Naive thymus-derived CD4-positive, alpha-beta T cell (primary cell): ENCODE measurements at places on chromosomes 12 and 14.

DNA sequence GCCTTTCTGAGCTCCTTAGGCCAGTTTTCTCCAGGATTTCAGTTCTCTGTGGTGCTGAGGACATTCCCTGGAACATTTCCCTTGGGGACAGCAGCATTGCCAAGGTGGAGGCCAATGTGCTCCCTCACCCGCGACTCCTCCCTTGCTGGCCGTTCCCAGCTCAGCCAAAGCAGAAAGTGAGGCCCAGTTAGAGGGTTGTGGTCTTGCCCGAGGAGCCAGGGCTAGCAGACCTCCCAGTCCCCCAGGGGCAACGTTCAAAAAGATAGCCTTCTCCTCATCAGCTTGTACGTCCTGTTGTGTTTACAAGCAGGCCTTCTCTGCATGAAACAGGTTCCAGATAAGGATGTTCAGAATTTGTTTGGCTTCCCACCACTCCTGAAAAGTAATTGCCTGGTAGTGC is 78.4 kb downstream of the SSPN start:
- H3K36me3 ChIP-seq: no peaks in the 10 kb centered on the region
- no peak for DNase-seq
- H3K27ac ChIP-seq: no peak overlapping the region
- H3K4me3 ChIP-seq: no peak overlapping the region
- H3K4me1 ChIP-seq: no peaks in the 10 kb centered on the region
- no peaks in the 10 kb centered on the region for H3K27me3 ChIP-seq

DNA sequence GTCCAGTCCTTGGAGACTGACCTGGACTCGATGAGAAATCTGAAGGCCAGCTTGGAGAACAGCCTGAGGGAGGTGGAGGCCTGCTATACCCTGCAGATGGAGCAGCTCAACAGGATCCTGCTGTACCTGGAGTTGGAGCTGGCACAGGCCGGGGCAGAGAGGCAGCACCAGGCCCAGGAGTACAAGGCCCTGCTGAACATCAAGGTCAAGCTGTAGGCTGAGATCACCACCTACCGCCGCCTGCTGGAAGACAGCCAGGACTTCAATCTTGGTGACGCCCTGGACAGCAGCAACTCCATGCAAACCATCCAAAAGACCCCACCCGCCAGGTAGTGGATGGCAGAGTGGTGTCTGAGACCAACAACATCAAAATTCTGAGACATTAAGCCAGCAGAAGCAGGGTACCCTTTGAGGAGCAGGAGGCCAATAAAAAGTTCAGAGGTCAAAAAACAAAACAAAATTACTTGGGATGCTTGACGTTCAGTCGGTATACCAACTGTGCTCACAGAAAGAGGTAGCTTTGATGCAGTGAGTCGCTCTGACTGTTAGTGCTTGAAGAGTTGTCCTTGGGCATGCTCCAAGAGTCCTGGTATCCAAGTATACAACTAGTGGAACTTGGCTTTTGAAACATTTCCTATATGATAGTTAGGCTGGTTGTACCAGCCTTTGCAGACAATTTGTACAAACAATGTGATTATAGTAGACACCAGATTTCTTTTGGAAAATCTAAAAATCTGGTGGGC is 4.8 kb downstream of the MED6 start:
- H3K36me3 ChIP-seq: peaks cover 32% of the 10 kb centered on the region
- H3K27me3 ChIP-seq: no peaks in the 10 kb centered on the region
- H3K27ac ChIP-seq: no peak overlapping the region
- H3K4me1 ChIP-seq: peaks cover 14% of the 10 kb centered on the region

DNA sequence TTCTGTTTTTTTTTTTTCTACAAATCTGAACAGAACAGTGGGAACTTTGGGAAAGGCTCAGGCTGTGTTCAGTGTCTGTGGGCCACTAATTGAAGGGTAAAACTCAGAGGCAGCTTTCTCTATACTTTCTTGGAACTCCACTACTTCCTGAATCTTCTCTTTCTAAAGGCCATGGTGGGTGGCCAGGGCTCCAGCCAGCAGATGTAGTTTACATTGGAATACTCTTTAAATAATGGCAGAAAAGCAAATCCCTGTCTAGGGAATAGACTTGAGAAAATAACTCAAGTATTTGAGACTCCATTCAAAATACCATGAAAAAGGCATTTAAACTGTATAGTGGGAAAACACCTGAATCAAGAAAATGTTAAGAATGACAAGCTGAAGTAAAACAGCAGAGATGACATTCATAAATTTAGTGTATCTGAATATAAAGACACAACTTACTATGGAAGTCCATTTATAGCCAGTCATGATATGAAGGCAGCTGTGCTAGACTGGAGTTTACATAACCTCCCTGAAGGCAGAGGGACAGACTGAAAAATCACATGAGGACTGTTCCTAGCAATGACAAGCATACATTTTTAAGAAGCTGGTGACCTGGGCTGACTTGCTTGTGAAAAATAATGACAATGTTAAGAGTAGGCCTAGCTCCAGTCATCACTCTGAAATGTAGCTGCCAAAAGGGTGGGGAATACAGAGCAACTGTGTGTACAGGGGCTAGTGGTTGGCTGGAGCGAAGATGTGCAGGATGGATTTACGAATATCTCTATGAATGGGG is 168.6 kb downstream of the STXBP6 start:
- H3K4me1 ChIP-seq: no peaks in the 10 kb centered on the region
- DNase-seq: no peak
- H3K27me3 ChIP-seq: no peaks in the 10 kb centered on the region
- H3K27ac ChIP-seq: no peak overlapping the region
- no peaks in the 10 kb centered on the region for H3K36me3 ChIP-seq
- H3K4me3 ChIP-seq: no peak overlapping the region

- H3K36me3 ChIP-seq: no peaks in the 10 kb centered on the region
- DNase-seq: no peak
- no peak overlapping the region for H3K4me3 ChIP-seq
- H3K4me1 ChIP-seq: no peaks in the 10 kb centered on the region
- no peak overlapping the region for H3K27ac ChIP-seq
- no peaks in the 10 kb centered on the region for H3K27me3 ChIP-seq
Measured at GRCh38 chr12:26451763-26452162, 256.4 kb downstream of the SSPN start.

DNA sequence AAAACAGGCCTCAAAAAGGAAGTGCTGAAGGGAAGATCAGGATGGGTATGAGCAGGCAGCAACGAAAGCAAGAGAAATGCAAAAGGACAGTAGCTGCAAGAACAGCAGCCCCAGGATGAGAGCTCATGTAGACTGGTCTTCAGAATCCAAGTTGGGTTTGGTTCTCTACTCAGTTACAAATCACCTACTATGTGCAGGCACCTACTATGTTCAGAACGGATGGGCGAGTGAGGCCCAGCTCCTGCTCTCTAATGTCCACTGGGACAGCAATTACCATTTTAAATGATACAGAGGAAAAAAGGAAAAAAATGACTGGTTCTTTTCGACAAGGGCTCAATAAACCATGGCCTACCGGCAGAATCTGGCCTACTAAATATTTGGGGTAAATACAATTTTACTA is 88.5 kb downstream of the RBM19 start:
- no peak for DNase-seq
- H3K36me3 ChIP-seq: no peaks in the 10 kb centered on the region
- no peak overlapping the region for H3K4me3 ChIP-seq
- no peaks in the 10 kb centered on the region for H3K27me3 ChIP-seq
- no peaks in the 10 kb centered on the region for H3K4me1 ChIP-seq
- no peak overlapping the region for H3K27ac ChIP-seq

GRCh38 chr14:82190742-82191141 is 657.1 kb upstream of the SEL1L start:
- DNase-seq: no peak
- no peaks in the 10 kb centered on the region for H3K36me3 ChIP-seq
- H3K27ac ChIP-seq: no peak overlapping the region
- no peaks in the 10 kb centered on the region for H3K4me1 ChIP-seq

DNA sequence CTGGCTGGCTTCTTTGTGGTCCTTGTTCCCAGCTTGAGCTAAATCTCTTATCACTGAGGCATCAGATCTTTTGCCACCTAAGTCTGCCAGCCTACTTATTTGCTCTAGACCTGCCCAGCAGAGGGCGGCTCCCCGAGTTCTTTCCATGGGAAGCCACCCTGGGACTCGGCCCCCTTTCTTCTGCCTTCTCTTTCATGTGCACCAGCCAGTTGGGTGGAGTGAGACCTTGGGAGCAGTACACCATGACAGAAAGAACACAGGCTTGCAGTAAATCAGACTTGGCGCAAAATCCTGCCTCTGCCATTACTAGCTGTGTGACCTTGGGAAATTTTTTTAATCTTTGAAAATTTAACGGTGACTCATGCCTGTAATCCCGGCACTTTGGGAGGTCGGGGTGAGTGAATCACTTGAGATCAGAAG is 7.4 kb downstream of the SMAGP start:
- DNase-seq: no peak
- H3K4me3 ChIP-seq: no peak overlapping the region
- H3K4me1 ChIP-seq: peaks cover 9% of the 10 kb centered on the region
- no peaks in the 10 kb centered on the region for H3K36me3 ChIP-seq

- H3K27me3 ChIP-seq: no peaks in the 10 kb centered on the region
- DNase-seq: peak; percentile 61
- H3K4me1 ChIP-seq: peaks cover 4% of the 10 kb centered on the region
- H3K27ac ChIP-seq: no peak overlapping the region
Measured at GRCh38 chr14:37985826-37986470, 221.8 kb upstream of the SSTR1 start.

- no peak overlapping the region for H3K4me3 ChIP-seq
- no peaks in the 10 kb centered on the region for H3K36me3 ChIP-seq
- H3K4me1 ChIP-seq: peaks cover 15% of the 10 kb centered on the region
Measured at GRCh38 chr14:98966016-98966415, 306.0 kb downstream of the BCL11B start.

DNA sequence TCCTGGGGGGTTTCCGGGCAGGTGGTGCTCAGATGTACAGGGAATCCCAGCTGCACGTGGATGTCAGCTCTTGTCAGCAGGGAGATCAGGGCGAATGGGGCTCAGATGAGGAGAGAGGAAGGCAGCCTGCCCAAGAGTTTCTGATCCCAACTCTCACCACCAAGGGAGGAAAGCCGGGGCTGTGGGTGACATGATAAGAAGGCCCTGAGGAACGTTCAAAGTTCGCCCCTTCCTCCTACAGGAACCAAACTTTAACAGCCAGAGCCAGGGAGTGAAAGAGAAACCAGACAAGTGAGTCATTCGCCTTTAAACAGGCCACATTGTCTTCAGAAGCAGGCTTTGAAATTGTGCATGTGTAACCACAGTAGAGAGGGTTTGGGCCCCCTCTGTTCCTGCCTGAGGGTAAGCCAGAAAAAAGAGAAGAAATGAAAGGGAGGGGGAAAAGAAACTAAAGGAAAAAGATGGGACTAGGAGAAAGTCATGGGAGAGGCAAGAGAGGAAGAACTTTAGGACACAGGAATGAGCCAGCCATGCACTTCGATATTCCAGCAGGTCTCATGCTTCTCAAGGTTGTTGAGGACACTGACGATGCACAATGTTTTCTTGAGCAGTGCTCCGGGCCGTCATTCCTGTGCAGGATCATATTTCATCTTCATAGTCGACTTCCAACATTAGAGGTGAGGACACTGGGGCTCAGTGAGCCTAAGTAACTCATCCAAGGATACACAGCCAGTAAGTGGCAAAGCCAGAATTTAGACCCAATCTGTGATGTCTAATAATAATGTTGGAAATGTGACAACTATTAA is 691.4 kb upstream of the TBX3 start:
- no peaks in the 10 kb centered on the region for H3K4me1 ChIP-seq
- no peaks in the 10 kb centered on the region for H3K27me3 ChIP-seq
- H3K4me3 ChIP-seq: no peak overlapping the region
- no peak for DNase-seq
- H3K36me3 ChIP-seq: no peaks in the 10 kb centered on the region

DNA sequence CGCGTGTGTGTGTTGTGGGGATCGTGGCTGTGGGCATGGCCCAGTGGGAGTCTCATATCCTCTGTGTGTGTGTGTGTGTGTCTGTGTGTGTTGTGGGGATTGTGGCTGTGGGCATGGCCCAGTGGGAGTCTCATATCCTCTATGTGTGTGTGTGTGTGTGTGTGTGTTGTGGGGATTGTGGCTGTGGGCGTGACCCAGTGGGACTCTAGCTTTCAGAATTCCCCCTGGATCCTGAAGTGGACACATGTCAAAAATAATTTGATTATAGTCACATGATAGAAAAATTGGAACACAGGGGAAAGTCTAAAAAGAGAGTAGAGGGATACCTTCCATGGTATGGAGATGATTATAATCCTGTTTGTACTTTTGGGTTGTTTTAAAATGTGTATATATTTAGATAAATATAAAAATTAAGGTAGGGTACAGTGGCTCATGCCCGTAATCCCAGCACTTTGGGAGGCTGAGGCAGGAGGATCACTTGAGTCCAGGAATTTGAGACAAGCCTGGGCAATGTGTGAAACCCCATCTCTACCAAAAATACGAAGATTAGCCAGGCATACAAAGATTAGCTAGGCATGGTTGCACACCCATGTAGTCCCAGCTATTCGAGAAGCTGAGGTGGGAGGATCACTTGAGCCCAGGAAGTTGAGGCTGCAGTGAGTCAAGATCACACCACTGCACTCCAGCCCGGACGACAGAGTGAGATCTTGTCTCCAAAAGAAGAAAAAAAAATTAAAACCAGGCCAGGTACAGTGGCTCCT is 11.0 kb downstream of the PAPLN start:
- H3K27me3 ChIP-seq: no peaks in the 10 kb centered on the region
- H3K4me3 ChIP-seq: no peak overlapping the region
- H3K36me3 ChIP-seq: no peaks in the 10 kb centered on the region
- peaks cover 4% of the 10 kb centered on the region for H3K4me1 ChIP-seq
- no peak for DNase-seq

DNA sequence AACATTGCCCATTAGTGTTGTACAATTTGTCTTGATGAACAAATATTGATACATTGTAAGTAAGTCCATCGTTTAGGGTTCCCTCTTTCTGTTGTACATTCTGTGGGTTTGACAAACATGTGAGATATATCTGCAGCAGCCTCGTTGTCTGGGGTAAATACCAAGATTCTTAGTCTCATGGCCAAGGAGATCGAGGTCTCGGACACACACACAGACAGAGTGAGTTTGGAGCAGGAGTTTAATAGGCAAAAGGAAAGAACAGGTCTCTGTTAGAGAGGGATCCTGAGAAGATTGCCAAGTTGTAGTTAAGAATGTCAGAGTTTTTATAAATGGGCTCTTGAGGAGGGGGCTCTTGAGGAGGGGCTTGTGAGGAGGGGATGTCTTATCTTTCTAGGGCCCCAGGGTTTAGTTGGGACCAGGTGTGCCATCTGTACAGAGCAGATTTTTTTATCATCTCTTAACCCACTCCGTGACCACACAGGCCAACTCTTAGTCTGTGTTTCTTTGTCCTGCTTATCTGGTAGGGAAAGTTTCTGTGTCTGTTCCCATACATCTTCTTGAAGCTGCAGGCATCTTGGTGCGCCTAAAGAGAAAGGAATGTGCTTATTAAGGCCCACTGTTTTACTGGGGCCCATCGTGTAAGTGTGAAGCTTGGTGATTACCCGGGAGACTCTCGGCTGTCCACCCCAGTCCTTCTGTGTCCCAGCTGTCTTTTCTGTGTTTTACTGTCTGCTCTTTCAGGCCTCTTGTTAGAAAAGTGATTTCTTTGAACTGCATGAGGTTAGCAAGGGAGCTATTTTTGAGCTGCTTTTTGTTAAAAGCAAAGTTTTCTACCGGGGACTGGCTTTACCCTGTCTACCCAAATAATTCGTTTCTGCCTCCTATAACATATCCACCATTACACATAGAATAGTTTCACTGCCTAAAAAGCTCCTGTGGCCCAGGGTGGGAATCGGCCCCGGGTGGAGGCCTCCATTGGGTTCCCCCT is 22.4 kb upstream of the CLEC2D start:
- H3K4me1 ChIP-seq: peaks cover 30% of the 10 kb centered on the region
- no peak for DNase-seq
- H3K27ac ChIP-seq: peak overlapping the region; percentile 92
- peak overlapping the region; percentile 67 for H3K4me3 ChIP-seq
